KG1 (cell line): ENCODE measurements at places on chromosomes 12 and 14.

- DNase-seq: no peak
Observed at GRCh38 chr14:68286667-68287066, 467.1 kb downstream of the RAD51B start.

- no peak for DNase-seq
Observed at GRCh38 chr14:45028107-45028626, 55.7 kb upstream of the PRPF39 start.

DNA sequence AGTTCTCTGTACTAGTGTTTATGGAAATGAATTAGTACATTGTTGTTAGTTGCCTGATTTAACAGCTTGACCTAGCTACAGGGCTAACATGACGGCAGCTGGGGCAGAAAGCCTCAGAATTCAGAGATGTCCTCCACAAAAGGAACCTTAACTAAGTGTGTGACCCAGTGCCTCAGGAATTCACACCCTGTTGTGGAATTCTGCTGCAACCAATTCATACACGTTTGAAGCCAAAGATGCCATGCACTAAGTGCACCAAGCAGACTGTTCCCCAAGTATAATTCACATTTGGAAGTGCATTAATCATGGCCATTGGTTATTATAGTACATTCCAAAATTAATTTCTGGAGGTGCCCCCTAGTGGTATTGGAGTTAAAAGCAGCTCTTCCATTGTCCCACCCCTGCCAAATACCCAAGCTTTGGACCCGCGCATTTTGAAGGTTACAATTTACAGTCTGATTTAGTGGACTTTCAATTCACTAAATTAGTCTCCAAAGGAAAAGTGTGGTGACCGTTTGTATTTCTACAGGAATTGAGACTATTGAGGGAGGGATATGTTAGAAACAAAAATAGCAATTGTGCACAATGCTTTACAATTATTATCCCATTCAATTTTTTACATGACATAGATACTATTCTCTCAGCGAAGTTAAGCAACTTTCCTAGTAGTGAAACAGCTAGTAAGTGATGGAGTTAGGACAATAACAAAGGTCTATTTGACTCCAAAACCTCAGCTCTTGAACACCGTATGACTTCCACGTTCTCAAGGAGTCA is 85.9 kb downstream of the PAX9 start:
- no peak for DNase-seq

GRCh38 chr12:64412459-64412858 is 8.3 kb downstream of the XPOT start:
- DNase-seq: no peak

GRCh38 chr12:81729781-81730180 is 29.4 kb downstream of the PPFIA2 start:
- no peak for DNase-seq
